Adrenal gland (tissue), 19 donors: ENCODE measurements at places on chromosomes 3 and 15. TPM values are rescaled to one million over a fixed set of nuclear protein-coding genes. Genes with fewer than 3 reads are reported as not detected.
A peak's percentile ranks its signal among the peaks of the same experiment; 100 is the strongest.

- no peaks in the 10 kb centered on the region for H3K36me3 ChIP-seq
- no peak overlapping the region for H3K4me3 ChIP-seq
- no peak overlapping the region for H3K27ac ChIP-seq
- no peak for DNase-seq
- H3K27me3 ChIP-seq, result no peaks in the 10 kb centered on the region
- H3K4me1 ChIP-seq, result no peaks in the 10 kb centered on the region
Observed at GRCh38 chr3:152505926-152506325, 237.2 kb downstream of the MBNL1 start.

DNA sequence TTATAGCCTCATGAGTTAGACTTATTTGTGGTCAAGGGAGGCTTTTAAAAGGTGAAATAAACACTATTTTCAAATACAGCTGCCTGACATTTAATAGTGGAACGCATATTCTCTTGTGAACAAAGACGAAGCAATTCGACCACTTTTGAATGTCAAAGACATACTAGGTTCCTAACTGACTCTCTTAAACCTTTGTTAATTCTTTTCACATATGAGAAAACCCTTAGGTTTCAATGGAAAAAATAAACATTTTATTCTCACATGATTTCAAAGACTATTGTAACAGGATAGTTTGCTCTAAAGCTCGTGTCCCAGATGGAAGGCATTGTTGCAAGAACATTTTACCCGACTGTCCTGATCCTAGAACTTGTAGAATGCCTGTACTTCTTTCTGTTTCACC is 74.8 kb upstream of the BOC start:
- H3K27me3 ChIP-seq, result no peaks in the 10 kb centered on the region
- H3K4me3 ChIP-seq, result no peak overlapping the region
- no peaks in the 10 kb centered on the region for H3K36me3 ChIP-seq

DNA sequence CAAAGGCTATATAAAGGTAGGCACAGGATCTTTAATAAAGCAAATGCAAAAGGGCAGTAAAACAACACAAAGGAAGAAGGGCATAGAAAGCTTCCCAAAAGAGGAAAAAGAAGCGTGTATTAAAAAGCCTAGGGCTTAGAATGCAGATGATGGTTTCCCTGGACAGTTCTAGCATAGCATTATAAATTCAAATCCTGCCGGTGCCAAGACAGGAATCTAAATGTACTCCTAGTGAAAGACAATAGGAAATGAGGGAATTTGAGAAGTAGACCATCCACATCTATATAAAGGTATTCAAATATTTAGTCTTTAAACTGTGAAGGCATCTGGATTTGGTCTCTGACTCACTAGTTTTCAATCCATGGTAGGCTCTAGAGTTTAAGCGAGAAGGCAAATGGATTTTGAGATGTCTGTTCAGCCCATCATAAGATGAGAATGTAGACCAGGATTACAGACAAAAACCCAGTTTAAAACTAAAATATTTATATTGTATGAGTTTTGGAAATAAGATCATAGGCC is 431.8 kb downstream of the TBL1XR1 start:
- no peaks in the 10 kb centered on the region for H3K36me3 ChIP-seq
- no peaks in the 10 kb centered on the region for H3K27me3 ChIP-seq
- H3K27ac ChIP-seq, result no peak overlapping the region

DNA sequence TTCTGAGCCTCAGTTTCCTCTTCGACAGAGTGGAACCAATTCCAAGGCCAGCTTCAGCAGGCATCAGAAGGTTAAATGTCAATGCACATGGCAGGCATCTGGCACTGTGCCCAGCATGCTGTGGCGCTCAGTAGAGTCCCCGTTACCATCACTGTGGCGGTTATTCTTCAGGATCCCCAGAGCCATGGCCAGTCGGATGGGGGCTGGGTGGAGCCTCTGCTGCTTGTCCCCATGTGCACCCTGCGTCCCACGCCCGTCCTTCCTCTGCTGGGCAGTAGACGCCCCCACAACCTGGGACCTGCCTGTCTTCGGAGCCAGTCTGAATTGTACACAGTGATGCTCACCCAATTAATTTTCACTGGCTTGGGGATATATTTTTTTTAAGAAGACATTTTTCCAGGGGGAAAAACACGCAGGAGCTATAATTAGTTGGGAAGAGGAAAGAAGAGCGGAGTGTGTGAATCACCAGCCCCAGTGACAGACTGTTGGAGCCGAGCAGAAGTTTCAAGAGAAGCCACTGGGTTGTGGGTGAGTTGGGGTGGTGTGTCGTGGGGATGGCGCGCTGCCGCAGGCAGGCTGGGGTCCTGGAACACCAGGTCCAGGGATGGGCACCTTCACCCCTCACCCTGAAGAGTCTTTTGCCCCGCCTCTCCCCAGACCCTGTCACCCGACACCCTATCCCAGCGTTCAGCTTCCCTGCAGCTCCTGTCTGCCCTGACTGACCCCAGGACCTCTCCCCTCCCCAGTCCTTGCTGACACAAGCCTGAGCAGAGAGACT is 26.8 kb upstream of the RPL29 start:
- H3K27me3 ChIP-seq, result no peaks in the 10 kb centered on the region
- H3K4me3 ChIP-seq, result no peak overlapping the region
- peaks cover 17% of the 10 kb centered on the region for H3K4me1 ChIP-seq
- H3K27ac ChIP-seq, result peak overlapping the region; percentile 71
- H3K36me3 ChIP-seq, result no peaks in the 10 kb centered on the region

DNA sequence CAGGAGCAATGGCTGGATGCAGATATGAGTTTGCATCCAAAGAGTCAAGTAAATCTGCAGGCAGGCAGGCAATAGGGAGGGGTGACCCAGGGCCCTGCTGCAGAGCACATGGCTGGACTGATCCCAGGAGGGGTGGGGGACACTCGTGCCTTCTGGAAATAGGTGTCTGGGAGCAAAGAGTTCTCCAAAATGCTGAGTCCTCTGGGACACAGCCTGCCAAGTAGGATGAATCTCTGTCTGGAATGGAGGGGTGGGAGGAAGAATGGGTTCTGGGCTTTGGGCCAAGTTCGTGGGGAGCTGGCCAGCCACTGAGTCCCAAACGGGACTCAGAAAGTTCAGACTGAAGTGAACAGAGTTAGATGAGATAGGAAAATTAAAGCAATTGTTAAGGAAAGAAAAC is 214.5 kb downstream of the MTHFS start:
- H3K27me3 ChIP-seq, result peaks cover 7% of the 10 kb centered on the region
- H3K4me3 ChIP-seq, result no peak overlapping the region
- no peaks in the 10 kb centered on the region for H3K36me3 ChIP-seq

DNA sequence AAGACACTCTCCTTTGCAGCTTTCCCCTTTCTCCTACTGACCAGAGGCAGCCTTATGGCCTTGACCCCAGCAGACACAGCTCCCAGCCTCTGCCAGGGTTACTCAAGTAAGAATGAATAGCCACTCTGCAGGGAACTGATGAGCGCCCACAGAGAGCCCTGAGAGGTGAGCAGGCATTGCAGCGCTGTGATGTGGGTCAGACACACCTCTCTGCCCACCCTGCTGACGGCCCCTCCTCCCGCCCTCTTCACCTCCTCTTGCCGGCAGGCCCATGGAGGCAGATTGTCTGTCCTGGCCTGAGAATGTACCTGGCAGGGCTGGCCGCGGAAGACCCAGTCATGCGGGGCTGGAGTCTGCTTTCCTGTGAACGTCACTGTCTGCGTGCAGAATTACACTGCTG is 512.6 kb upstream of the PPP2R3A start:
- no peaks in the 10 kb centered on the region for H3K4me1 ChIP-seq
- no peak for DNase-seq
- no peaks in the 10 kb centered on the region for H3K36me3 ChIP-seq
- H3K27me3 ChIP-seq, result no peaks in the 10 kb centered on the region
- H3K27ac ChIP-seq, result no peak overlapping the region

Gene TMEM42
- total RNA-seq, result 33.2 TPM

Gene ALDH1A2
- total RNA-seq, result 7.1 TPM

Gene KBTBD8
- 1.2 TPM for total RNA-seq
